ENCODE measurements at places on chromosomes 2 and 18.
A peak's percentile ranks its signal among the peaks of the same experiment; 100 is the strongest.

DNA sequence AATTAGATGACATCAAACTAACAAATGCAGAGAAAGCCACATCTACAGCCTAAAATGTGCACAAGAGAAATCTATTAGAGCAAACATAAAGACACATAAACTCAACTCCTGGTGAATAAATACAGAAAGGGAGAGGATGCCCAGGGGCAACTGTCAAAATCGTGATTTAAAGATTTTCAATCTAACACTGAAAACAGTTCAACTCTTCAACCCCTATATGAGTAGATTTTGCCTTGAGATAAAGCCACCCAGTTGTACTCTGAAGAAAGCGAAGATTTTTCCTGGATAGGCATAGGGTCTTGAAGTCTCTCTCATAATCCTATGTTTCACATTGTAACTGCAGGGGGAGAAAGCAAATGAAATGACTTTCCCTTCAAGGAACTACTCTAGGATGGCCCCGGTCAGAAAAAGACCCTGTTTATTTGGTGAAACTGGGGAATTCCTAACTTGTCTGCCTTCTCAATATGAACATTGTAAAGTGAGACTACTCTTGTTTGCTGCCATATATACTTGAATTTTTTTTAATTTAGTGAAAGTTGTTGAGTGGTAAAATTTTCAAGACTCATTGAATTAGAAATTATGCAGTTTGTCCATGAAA, 226.7 kb downstream of the ERBB4 start:
- DNase-seq: no peak

DNA sequence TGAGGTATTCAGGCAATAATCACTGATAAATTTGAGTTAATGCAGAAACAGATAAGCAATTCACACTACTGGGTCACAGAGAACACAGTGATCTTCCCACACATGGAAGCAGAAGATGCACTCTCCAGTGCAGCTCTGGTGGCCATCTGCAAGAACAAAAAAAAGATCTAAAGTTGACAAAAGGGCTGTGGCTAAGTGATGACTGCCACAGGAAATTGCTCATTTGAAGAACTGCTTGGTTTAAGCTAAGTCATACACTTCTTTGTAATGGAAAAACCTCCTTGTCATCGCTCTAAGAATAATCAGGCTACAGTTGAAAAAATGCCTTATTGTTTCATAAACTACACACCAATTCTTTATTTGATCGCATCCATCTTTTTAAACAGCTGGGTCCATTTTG, 115.1 kb downstream of the DTNB start:
- DNase-seq: no peak

DNA sequence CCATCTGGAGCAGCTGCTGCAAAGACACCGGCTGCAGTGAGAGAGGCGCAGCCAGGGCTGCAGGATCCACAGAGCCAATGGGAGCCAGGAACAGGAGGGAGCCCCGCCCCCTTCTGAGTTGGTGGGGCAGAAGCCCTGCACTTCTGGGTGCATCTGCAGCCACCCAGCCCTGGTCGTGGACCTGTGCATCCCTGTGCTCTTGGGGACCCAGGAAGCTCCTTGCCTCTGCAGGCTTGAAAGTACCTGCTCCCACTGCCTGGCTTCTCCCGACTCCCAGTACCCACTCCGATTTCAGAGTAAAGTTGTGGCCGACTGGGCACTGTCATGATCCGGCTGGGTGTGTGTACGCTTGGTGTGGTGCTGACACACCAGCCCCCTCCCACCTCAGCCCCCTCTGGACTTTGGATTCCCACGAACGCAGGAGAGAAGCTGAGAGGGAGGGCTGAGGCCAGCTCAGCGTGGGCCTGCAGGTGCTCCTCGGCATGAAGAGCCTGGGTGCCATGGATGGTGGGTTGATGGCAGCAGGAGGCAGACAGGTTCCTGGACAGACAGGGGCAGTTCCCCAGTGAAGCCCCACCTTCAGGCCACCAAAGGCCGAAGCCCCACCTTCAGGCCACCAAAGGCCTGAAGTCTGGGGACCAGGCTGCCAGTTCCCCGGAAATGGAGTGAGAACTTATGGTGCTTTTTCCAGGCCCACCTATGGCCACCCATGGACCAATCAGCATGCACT, 34.9 kb downstream of the LRRTM4 start:
- DNase-seq: no peak

DNA sequence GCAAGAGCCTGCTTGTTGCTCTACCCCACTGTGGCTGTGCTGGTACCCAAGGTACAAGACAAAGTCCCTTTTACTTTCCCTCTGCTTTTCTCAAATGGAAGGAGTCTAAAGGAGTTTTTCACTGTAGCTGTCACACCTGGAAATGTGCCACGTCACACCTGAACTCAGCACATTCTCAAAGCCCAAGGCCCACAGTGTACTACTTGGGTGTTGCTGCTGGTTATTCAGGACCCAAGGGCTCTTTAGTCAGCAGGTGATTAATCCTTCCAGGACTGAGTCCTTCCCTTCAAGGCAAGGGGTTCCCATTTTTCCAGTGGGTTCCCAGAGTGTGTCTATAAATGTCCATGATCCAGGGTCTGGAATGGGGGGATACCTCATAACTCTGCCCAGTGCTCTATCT, 63.2 kb upstream of the STK39 start:
- DNase-seq: no peak

DNA sequence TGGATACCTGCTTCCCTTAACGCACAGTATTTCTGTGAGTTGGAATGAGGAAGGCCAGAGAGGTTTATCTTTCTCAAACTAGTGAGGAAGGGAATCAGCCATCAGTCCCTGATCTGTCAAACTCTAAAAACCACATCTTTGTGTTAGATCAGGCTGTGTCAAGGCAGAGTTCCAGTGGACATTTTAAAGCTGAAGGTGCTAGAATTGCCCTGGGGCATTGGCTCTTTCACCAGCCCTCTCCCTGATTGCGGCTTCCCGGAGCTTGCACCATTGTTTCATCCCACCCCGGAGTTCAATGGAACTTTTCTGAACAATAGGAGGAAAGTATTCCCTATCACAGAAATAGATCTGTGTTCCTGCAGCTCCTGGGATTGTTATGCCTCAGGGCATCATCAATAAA, 110.2 kb downstream of the RNF144A start:
- no peak for DNase-seq

- DNase-seq: no peak
Observed at GRCh38 chr2:114577657-114578056, 135.2 kb downstream of the DPP10 start.

- no peak for DNase-seq
Observed at GRCh38 chr2:232219496-232219870, 159.1 kb upstream of the ALPP start.

DNA sequence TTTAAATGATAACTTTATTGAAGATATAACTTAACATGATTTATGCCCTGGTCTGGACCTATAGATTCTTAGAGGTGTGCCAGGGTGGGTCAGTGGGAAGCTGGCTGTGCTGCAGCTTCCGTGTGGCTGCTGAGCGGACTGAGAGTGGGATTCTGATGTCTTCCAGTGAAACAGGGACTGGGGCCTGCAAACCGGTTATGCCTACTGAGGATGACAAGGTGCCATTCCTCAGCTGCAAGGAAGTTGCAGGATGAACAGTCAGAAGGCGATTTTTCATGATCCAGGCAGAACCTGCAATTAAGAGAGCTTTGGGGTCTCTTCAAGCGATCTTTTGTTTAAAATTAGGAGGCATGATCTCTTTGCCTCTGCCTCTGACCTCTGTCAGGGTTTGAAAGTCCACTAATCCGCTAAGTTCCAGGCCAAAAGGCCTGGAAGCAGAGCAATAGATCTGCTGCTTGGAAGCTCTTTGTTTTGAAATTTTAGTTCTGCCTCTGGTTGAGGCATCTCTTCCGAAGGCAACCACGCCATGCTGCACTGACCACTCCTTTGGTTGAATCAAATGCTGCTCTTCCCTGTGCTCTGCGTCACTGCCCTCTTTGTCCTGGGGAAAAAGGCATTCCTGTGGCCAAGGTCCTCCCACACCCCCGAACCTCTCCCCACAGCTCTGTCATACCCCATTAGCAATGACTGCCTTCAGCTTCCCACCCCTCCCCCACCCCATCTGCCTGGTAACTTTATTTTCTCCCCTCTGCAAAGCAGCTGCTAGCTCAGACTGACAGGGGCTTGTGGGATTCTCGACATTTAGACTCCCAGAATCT, 2.0 kb downstream of the TMEM169 start:
- no peak for DNase-seq

DNA sequence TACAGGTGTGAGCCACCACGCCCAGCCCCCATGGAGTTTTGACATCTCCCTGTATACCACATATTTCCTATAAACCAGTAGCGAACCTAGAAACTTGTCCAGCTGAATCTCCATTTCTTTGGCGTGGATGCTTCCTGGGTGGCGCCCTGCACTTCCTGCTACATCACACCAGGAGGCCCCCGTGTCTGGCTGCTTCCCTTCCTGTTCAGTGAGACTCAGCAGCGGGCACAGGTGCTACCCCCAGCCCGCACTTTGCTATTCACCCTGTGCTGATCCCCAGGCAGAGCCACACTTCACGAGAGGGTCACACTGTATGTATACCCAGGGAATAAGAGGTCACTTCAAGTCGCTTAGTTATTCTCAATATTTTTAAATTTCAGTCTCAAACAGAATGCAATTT, 35.0 kb downstream of the CYP27C1 start:
- no peak for DNase-seq

DNA sequence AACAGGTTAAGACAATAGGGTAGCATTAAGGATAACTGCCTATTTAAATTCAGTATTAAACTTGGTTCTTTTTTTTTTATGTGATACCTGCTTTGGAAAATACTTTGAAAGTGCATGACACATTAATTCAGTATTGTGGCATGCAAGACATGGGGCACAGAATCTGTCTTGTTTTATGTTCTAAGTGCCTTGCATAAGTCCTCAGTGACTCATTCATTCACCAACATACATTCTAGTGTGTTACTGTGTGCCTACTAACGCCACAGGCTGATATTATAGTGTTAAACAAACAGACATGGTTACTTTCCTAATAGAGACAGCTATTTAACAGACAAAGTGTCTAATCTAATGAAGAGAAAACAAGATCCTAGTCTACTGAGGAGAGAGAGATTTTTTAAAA, 91.7 kb downstream of the GCA start:
- DNase-seq: no peak

DNA sequence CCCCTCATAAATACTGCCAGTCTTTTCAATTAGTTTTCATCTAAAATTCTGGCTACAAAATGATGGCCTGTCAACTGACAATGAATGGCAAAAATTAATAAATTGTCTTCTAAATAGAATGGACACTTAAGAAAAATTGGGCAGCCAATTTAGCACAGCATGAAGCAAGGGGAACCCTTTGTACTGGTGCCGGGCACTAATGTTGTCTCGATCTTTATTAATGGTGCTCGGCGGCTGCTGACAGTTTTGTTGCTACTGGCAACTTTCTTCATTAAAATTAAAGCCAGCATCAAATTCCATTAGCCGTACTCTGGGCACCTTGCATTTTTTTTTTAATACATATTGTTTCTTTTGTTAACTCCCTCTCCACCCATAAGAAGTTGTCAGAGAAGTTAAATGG, 309.3 kb downstream of the GBX2 start:
- DNase-seq: no peak

- DNase-seq: no peak
Observed at GRCh38 chr2:205680067-205680466, 2.2 kb upstream of the NRP2 start.

GRCh38 chr18:59550174-59550516, 147.1 kb downstream of the CCBE1 start:
- DNase-seq: no peak

DNA sequence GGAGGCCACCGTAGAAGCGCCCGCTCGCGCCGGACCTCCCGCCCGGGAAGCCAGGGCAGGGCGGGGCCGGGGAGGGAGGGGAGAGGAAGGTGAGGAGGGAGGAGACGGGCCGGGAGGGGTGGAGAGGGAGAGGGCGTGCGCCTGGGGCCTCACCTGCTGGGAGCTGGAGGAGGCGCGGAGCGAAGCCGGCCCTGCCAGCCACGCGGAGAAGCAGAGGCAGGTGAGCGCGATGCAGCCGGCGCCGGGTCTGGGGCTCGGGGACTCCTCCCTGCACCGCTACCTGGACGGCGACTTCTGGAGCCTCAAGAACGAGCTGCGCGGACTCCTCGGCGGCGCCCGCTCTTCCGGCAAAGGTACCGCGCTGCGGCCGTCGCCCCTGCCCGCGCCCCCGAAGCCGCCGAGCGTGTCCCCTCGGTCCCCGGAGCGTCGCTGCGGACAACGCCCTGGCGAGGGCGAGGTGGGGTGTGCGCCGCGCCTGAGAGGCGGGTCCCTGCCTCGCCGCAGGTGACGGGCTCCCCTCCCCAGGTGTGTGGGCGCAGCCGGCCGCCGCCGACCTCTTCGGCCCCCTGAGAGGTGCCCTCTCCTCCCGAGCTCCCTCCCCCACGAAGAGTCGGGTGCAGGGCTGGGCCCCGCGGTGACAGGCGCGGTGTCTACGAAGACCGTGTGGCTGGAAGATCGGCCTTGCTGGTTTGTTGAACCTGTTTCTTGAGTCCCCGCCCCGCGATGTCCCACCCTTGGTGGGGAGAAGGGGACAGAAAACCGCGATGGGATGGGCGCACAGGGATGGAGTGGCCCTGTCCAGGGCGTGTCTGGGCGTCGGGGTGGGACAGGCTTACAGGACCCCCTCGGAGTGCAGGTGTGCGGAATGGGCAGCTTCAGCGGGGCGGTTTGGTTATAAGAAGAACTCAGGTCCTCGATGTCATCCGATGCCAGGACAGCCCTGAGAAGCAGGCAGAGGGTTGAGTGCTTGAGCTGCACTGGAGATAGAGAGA, at the start of gene ACOXL:
TSS of gene ACOXL (plus strand) at position 152 of the 992 bp plus-strand sequence. CDS start 35,817 bp downstream, outside the sequence.
- no peak for DNase-seq

GRCh38 chr2:108403494-108403893, 25.7 kb downstream of the SULT1C4 start:
- no peak for DNase-seq

- no peak for DNase-seq
Observed at GRCh38 chr2:7701791-7702190, 784.6 kb downstream of the RNF144A start.

- no peak for DNase-seq
Observed at GRCh38 chr2:84946204-84947009, 24.6 kb upstream of the KCMF1 start.

- no peak for DNase-seq
Observed at GRCh38 chr2:180927030-180927686, 53.2 kb upstream of the UBE2E3 start.

GRCh38 chr2:25981596-25982272, 563 bp downstream of the KIF3C start:
- DNase-seq: no peak

- no peak for DNase-seq
Observed at GRCh38 chr2:136844546-136844945, 79.2 kb downstream of the THSD7B start.

- DNase-seq: no peak
Observed at GRCh38 chr2:86414996-86415395, 26.2 kb upstream of the KDM3A start.

GRCh38 chr18:35267161-35267651, 22.8 kb downstream of the ZSCAN30 start:
- peak; percentile 78 for DNase-seq

GRCh38 chr2:24768601-24769000, 24.6 kb downstream of the PTRHD1 start:
- DNase-seq: no peak

- DNase-seq: no peak
Observed at GRCh38 chr2:74525717-74526648, at the start of gene DQX1. DQX1 (minus strand) TSS chr2:74526231; CDS start chr2:74525729, 502 bp downstream.

- peak; percentile 59 for DNase-seq
Observed at GRCh38 chr2:25341011-25341727, 556 bp downstream of the DNMT3A start.
